IPS-NIHi11 (cell line): ENCODE measurements at places on chromosomes 2 and 18.

GRCh38 chr2:11974573-11974972 lies 228.1 kb downstream of the LPIN1 start:
- no peak for DNase-seq

GRCh38 chr2:196130039-196130825 lies 41.1 kb downstream of the STK17B start:
- DNase-seq: no peak

GRCh38 chr2:157905092-157905491 lies 29.0 kb upstream of the ACVR1 start:
- no peak for DNase-seq

DNA sequence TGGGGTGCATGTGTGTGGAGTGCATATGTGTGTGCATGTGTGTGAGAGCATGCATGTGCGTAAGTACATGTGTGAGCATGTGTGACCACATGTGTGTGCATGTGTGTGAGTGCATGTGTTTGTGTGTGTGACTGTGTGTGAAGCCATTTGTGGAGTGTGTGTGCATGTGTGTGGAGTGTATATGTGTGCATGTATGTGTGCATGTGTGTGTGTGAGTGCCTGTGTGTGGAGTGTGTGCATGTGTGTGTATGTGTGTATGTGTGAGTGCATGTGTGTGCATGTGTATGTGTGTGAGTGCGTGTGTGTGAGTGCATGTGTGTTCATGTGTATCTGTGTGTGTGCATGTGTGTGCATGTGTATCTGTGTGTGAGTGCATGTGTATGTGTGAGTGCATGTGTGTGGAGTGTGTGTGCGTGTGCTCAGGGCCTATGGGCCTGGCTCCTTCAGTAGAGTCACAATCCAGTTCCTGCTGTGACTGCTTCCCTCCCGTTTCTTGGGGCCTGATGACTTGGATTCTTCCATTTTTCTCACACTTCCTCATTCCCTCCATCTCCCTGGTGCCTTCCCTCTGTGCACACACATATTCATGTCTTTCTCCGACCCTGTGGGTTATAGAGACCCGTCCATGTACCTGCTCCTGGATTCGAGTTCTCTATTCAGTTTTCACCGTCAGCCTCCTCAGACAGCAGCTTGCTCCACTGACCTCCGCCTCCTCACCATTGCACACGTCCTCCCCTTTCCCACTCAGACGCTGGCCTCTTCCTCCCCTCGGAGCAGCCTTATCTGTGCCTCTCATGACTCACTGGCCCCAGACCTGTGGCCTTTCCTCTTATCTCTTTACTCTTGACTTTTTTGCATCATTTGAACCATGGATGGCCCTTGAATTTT lies 25.2 kb downstream of the TOGARAM2 start:
- DNase-seq: no peak
